ENCODE measurements at places on chromosomes 16 and 17. TPM values are rescaled to one million over a fixed set of nuclear protein-coding genes. Genes with fewer than 3 reads are reported as not detected.

GRCh38 chr16:50531359-50531758 lies 16.8 kb upstream of the NKD1 start:
- no peaks in the 10 kb centered on the region for H3K4me1 ChIP-seq
- no peak overlapping the region for H3K27ac ChIP-seq
- DNase-seq = no peak
- no peak overlapping the region for H3K4me3 ChIP-seq

DNA sequence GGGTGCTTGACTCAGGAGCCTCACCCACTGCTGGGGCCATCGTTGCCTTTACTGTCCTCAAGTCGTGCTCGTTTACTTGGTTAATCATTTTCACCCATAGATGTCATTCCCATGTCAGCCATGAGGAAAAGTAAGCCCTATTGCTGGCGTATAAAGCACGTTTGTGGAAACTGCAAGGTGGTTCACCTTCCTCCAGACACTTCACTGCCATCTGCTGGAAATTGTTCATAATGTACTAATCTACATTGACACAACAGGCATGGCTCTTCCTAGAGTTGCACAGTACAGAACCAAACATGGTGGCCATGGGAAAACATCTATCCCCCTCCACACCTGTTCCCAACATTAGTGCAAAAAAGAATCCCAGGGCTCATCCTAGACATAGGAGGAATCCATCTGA lies 116.6 kb downstream of the ZNF18 start:
- H3K27ac ChIP-seq = no peak overlapping the region
- no peaks in the 10 kb centered on the region for H3K36me3 ChIP-seq
- DNase-seq = no peak
- no peaks in the 10 kb centered on the region for H3K27me3 ChIP-seq

DNA sequence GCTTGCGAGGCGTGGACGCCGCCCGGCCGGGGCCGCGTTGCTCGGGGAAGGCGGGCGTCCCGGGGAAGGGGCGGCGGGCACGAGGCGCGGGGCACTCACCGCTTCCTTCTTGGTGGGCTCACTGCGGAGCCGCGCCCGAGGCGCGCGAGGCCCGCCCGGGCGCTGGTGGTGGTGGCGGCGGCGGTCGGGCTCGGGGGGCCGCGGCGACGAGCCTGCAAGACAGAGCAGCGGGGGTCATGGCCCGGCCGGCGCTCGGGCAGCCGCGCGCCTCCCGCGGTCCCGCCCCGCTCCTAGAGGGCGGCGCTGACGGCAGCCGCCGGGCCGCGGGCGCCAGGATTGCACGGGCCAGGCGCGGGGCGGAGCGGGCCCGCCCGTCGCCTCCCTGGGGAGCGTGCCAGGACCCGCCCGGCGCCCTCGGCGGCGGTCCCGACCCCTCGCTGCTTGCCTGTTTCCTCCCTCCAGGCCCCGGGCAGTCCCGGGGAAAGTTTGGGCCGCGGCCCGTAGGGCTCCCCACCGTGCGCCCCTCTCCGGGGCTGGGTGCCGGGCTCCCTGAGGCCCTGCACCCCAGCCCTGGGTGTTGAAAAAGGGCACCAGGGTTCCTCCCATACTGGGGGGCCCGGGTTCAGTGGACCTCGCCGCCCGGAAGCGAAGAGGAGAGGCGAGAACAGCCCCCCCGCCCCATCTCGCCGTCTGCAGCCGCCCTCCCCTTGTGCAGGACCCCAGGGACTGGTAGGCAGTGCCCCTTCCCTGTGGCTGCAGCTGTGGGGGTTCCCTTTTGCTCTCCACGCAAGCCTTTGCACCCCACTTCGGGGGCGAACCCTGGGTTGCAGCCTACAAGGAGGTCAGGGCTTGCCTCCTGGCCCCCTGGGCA lies at the start of gene C16orf74:
C16orf74 (minus strand) TSS at position 270 of the 871 bp plus-strand sequence. CDS start 15,879 bp downstream, outside the sequence.
- no peaks in the 10 kb centered on the region for H3K36me3 ChIP-seq
- peaks cover 25% of the 10 kb centered on the region for H3K27me3 ChIP-seq
- H3K4me1 ChIP-seq = no peaks in the 10 kb centered on the region

The OR3A2 gene
- 6.7 TPM for total RNA-seq
